ENCODE measurements at places on chromosomes 11 and 22.

GRCh38 chr11:43825217-43825816, 55.3 kb upstream of the ALKBH3 start:
- DNase-seq = no peak

DNA sequence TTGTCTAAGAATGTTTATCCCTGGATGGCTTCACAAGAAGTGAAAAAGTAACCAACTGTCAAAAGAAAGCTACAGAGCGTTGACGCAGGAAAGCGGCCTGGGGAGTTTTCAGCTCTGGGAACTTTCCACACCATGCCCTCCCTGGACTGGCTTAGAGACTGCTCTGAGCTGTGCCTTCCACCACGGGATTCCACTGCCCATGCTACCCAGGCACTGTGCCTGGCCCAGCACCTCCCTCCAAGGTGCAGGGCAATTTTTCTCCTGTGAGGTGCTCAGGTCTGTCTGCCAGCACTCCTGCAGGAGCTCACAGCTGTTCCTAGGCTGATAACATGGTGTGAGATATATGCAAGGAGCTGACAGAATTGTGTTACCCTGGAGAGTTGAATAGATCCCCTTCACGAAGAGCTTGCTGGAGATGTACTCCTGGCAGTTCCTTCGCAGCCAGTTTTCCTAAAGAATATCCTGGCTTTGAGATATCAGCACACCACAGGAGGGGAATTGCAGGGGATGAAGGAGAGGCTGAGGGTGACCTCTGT, 258.3 kb upstream of the B3GAT1 start:
- no peak for DNase-seq

DNA sequence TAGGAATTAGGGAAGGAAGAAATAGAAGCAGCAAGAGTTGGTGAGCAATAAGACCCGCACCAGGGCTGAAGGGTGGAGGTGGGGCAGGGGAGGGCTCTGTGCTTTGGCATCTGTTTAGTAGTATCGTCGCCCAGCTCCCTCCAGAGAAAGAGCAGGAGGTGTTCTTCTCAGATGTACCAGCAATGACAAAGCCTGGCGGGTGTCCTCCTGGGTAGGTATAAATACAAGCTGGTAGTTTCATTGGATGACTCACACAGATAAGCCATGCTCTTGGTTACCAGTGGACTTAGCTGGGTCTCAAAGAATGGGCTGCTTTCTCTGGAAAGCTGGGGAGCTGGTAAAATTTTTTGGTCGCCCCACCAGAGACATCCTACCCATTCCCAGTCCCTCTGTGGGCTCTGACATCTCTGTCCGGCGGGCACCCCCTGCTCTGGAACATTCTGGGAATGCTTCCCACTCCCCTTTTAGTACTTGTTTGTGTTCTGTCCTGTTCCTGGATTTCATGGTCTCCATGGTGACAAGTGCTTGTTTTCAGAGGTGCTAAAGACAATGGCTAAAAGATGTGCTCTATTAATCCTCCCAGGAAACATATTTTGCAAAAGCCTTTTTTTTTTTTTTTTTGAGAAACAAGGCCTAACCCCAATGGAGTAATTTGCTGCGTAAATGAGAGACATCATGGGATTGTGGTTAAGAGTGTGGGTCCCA, 15.4 kb upstream of the TUBA8 start:
- no peak for DNase-seq

- no peak for DNase-seq
Observed at GRCh38 chr11:41333357-41333756, 126.1 kb downstream of the LRRC4C start.

- DNase-seq = no peak
Observed at GRCh38 chr11:1277936-1278512, 31.4 kb downstream of the TOLLIP start.

DNA sequence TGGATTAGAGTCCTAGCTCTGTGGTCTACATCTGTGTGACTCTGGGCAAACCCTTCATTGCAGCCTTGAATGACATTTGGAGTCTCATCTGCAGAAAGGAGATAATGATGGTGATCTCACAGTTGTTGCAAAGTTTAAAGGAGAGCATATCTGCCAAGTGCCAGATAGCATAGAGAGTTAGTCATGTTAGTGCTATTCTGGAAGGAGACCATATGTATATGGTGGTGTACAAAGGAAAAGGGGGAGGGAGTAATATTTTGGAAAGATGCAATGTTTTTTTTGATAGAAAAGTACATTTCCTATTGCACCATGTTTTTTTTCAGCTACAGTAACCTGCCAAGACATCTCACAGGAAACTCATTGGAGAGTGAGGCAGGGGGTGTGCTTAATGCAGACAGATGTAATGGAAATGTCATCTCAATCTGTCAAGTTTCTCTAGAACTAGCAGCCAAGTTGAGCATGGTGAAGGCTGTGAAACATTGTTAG, 92.1 kb upstream of the NARS2 start:
- no peak for DNase-seq

GRCh38 chr11:66981976-66982578, 7.0 kb downstream of the C11orf86 start:
- no peak for DNase-seq

DNA sequence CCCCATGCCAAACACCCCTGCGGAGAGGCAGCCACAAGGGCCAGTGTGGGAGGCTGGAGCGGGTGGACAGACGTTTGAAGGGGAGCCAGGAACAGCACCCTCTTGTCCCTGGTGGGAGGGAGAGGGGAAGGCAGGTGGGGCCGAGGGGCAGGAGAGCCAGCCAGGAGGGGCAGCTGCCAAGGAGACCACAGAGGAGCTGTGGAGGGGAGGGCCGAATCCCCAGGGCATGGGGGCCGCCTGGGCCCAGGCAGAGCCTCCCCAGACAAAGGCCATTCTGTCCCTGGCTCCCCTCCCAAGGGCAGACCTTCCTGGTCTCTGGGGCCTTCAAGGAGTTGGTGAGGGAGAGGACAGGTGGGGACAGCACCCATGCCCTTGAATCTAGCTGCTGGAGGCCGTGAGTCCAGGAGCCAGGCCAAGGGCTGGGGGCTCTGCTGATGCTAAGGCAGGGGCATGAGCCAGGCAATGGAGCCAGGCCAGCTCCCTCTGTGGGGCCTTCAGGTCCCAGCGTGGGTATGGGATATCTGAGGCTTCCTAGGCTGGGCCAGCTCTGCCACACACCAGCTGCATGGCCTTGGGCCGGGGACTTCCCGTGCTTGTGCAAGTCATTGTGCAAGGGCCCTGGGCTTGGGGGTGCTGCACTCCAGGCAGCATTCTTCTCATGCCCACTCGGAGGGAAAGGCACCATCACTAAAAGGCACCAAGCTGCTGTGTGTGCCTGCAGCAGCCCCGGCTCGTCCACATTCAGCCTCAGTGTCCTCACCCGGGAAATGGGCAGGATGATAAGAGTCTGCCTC, 11.4 kb downstream of the EMID1 start:
- no peak for DNase-seq

- no peak for DNase-seq
Observed at GRCh38 chr11:8838248-8838647, 72.7 kb upstream of the AKIP1 start.

DNA sequence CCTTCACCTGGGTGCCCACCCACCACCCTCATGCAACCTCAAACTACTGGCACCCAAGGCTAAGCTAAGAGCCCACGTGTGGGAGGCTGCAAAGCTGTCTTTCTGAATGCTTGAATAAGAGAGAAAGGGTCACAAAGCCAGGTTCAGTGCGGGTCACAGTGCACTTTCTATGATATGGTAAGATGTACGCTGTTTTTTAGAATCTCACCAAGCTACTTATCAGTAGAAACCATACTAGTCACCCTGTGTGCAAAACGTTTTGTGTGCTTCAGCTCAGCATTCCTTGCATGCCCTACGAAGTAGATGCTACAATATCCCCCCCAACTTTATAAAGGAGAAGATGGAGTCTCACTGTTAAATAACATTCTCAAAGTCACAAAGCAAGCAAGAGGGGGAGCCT, 14.9 kb downstream of the P2RX3 start:
- DNase-seq = no peak

GRCh38 chr11:93784935-93785360, 866 bp downstream of the MED17 start:
- no peak for DNase-seq

DNA sequence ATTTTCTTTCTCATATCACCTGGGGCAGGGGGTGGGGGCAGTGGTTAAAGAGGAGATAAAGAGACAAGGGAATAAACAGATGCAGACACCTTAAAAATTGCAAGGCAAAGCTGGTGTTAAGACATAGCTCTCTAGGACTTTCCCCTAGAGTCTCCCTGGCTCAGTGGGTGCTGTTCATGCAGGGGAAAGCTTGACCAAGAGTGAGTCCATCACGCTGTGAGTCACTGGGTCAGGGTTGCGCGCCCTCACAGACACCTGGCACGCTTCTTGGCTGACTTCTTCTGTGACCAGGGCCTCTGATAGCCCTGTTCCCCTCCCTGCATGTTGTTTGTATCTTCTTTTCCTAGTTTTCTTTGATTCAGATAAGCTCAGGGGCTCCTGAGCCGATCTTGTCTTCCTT, 31.9 kb downstream of the COMMD9 start:
- DNase-seq = no peak

DNA sequence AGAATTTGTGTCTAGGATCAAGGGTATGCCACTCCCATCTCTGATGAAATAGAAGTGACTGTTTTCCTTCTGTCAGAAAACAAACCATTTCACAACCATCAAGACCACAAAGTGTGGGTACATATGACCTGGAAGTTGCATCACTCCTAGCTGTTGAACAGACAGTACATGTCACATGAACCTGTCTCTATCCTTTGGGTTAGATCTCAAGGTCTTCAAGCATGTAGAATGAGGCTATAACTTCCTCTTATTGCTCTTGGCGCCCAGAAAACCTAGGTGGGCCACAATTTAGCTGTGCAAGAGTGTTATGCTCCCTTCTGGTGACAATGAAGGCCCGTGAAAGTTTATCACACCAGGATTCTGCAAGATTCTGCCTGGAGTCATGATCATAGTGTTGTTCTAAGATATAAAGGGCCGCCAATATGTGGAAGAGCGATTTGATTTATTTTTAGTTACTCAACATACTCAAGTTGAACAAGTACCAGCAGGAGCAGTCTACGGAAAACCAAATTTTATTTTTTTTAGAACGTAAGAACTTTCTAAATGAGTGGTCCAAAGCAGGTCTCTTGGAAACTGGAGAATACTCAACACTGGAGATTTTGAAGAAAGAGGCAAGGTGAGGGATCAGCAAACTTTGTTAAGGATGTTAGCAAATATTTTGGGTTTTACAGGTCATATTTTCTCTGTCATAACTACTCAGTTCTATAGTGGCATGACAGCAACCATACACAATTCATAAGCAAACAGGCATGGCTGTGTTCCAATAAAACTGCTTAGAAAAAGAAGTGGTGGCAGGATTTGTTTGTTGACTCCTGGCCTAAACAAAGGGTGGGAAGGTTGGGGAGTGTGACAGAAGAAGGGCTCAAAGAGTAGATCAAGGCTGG, 101.8 kb downstream of the USP35 start:
- no peak for DNase-seq

DNA sequence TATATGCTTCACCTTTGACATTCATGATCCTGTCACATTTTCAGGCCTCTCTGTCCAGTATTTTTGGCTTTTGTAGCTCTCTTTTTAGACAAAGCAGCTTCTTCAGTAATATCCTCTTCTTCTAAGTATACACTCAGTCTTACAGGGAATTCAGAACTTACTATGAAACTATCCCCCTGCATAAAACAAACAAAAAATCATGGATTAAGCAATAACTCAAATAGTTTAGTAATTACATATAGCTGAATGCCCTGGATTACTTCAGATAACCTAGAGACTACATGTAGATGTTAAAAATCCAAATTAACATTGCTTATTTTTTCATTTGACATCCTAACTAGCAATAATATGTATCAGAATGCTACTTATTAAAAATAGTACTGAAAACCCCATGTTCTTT, 5.2 kb downstream of the TAF1D start:
- no peak for DNase-seq

DNA sequence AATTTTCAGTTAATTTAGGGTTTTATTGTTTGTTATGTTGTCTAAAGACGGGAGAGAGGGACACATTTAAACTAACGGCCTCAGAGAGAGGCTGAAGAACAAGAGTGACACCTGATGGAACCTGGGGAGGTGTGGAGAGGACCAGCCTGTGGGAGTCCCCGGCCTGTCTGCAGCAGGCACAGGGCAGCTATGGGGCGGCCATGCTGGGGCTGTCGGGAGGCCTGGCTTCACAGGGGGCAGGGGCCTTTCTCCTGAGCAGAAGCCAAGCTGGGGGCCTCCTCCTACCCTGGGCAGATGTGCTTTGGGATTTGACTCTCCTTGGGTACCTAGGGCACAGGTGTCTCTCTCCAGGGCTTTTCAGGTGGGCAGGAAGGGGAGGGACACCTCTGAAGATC, 21.9 kb downstream of the RELT start:
- no peak for DNase-seq

- no peak for DNase-seq
Observed at GRCh38 chr11:117498791-117499190, 171.1 kb downstream of the CEP164 start.

- no peak for DNase-seq
Observed at GRCh38 chr11:110573411-110573810, 138.8 kb downstream of the ARHGAP20 start.

DNA sequence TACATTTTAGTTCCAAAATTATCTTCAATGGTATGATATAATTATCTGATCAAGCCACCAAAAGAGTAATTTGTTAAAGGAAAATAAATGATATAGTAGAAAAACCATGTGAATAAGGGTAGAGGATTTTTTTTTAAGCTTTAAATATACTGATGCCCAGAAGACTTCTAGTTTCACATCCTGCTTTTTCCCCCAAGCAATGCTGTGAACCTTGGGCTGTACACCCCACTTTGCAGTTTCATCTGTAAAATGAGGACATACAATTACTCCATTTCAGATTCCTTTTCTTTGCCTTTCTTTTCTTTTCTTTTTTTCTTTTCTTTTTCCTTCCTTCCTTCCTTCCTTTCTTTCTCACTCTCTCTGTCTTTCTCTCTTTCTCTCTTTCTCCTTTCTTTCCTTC, 1125.4 kb downstream of the DLG2 start:
- DNase-seq = no peak

DNA sequence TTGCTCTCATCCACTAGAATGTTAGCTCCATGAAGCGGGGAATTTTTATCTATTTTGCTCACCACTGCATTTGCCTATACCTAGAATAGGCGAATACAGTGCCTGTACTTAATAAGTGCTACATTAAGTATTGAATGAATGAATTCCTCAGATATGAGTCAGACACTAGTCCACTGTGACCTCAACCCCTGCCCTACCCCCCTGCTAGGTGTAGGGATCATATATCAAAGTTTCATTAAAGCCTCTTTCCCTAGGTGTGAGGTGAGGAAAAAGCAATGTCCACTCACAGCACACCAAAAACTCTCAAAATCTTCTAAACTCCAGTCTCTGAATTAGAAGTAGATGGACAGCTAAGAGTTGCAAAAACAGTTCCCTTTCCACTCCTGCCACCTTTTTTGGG, 9.8 kb upstream of the PSMA1 start:
- DNase-seq = no peak

GRCh38 chr11:72078477-72078876, 1.9 kb downstream of the NUMA1 start:
- DNase-seq = no peak

All from cortex of kidney (tissue), 1 donor.